ENCODE measurements at places on chromosomes 16 and 17.
A peak's percentile ranks its signal among the peaks of the same experiment; 100 is the strongest.

DNA sequence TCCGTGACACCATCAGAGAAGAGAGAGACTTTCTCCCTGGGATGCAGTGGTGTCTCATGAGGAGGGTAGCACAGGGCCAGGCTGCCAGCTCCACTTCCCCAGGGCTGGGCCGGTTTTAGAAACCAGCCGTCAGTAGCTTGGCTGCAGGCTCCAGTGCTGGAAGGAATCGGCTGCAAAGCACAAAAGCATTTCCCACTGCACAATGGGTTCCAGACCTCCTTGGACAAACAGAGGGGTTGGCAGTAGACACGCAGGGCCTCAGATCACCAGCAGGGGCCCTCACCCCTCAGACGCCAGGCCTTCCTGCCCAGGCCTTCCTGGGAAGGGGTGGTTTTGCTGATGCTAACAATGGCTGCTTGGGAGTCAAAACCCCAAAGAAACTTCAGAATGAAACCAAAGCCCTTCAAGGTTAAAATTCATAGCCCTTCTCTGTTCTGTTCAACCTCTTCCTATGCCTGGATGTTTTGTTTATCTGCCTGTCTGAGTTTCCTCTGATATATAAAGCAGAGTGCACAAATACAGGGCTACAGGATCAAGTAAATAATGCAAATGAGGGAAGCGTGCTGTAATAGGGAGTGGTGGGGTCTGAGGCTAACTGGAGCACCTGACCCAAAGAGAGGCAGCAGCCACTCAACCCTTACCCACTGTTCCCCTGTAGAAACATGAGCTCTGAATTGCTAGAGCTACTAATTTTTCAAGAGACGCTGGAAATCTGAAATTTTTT lies 26.2 kb downstream of the TEKT5 start:
- DNase-seq = no peak

GRCh38 chr17:28484296-28484695 lies 10.9 kb downstream of the SLC13A2 start:
- no peak for DNase-seq

GRCh38 chr17:48843187-48843900 lies 12.5 kb downstream of the CALCOCO2 start:
- no peak for DNase-seq

GRCh38 chr16:709566-710499 lies 4.2 kb upstream of the FBXL16 start:
- no peak for DNase-seq

- peak; percentile 77 for DNase-seq
Observed at GRCh38 chr16:81831722-81832126, 52.6 kb downstream of the PLCG2 start.

DNA sequence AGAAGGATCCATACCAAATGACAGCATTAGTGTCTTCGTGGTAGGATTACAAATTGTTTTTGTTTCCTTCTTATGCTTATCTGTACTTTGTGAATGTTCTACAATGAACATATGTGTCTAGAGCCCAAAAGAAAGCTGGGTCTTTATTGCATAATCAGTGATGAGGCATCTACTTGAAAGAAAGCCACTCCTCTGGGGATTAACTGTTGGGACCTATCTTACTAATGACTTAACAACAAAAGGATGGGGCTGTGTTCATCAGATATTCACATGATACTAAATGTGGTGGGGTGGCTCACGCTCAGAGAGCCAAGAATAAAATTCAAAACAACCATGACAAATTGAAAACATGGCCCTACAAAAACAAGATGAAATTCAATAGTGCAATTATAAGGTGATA lies 160.2 kb downstream of the RGS9 start:
- DNase-seq = no peak

DNA sequence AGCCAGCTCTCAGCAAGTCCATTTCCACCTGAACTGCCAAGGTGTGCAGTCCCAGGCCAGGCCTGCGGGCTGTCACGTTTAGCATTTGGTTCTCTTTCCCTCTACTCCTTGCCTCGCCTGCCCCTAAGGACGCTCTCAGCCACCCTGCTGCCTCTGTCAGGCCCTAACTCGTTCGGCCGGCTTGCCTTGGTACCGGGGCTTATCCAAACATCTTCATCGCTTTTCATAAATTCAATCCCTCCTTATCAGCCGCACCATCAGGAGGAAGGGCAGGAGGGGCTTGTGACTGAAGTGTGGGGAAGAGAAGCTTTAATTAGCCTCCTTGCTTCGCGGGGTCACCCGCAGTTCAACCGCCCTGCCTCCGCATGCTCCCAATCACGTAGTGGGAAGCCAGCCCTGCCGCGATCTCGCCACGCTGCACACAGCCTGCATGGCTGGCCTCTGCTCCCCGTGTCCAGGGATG lies 231.1 kb downstream of the SOX9 start:
- DNase-seq = no peak

DNA sequence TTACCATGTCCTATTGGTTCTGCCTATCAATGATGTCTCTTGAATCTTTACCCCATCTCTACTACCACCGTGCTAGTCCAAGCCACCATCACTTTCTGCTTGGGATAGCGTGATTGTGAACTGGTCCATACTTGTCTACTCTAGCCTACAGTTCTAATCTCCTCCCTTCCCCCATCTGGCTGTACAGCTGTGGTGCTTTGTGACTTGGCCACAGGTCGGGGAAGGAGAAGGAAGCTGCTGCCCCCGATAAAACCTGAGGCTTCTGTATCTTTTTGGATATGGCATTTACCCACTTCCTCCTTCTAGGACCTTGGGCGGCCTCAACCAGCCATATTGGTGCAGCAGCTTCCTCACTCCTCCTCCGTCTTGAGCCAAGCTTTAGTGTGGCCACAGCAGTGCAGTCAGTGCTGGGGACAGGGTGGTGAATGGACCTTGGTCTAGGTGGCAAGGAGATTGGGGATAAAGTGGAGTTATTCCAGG lies 314 bp upstream of the ITGA2B start:
- peak; percentile 3 for DNase-seq

DNA sequence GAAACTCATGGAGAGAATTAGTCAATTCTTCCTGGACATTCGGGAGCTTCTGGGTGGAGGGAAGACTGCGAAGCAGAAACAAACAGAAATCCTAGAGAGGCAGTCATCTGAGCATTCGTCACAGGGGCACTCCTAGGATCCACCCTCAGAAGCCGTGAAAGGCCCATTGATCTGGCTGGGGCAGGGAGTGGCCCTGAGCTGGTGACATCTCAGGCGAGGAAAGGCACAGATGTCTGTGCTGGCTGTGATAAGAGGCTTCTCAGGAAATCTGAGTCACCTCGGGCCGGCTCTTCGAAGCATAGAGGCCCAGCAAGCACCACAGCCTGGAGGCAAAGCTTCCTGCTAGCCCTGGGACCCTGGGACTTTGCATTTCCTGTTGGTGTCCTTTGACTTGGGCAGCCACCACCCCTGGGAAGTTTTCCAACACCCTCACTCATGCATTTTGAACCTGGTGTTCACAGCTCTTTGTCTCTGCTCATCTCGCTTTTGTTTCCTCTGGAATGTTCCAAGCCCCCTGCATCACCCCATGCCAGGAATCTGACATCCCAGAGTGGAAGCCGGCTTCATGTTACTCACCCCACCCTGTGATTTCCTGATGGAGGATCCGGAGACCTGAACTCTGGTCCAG lies 23.3 kb upstream of the CDRT4 start:
- no peak for DNase-seq

GRCh38 chr16:55588799-55589198 lies 22.3 kb downstream of the CAPNS2 start:
- no peak for DNase-seq

DNA sequence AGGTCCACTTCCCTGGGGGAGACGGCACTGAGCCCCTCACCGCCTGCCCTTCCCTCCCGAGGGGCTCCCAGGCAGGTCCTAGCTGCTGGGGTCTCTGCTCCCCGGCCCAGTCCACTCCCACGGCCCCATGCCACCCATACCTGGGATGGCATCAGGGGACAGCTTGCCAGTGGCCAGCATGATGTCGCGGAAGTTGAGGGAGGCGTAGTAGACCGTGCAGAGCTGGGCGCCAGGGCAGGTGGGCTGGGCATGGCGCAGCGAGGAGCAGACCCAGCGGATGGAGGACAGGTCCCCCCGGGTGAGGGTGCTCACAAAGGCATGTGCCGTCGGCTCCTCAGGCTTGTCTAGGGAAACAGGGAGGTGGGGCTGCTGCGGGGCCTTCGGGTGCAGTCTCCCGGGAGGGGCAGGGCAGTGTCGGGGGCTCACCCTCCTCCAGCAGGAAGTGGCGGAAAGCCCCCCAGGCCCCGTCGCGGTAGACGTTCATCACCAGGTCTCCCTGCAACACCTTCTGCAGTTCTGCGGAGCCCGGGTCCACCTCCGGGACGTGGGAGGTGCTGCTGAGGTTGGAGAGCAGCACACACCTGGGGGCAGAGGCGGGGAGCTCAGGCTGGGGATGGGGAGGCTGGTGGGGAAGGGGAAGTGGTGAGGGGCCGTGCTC lies 13.5 kb downstream of the FASN start:
- DNase-seq = no peak

DNA sequence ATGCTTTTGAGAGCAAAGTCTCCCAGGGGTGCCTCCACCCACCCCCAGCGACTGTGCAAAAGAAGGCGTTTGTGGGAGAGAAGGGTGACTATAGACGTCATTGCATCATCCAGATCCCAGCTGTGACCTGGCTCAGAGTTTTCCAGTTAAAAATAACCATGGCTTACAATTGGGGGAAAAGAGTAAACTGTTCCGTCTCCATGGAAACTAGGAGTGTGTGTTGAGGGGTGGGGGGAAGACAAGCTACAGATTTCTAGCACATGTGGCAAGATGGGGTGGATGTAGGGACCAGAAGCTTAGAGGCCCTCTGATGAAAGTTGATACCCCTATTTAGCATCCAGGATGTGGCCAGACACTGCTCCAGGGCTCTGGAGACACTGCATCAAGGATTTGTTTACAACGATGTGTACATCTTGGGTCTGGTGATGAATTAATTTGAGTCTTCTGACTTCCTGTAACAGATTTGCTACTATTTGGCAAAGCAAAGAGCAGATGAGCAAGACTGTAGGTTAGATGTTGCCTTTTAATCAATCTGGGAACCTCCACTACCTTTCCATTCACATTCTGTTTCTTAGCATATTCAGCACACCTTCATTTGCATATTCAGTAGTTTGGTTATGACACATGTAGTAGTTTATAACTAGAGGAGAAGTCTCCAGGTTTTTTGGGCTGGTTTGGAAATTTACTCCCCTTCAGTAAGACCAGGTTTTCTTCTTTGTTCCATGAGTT lies 6.2 kb upstream of the DUSP14 start:
- no peak for DNase-seq

DNA sequence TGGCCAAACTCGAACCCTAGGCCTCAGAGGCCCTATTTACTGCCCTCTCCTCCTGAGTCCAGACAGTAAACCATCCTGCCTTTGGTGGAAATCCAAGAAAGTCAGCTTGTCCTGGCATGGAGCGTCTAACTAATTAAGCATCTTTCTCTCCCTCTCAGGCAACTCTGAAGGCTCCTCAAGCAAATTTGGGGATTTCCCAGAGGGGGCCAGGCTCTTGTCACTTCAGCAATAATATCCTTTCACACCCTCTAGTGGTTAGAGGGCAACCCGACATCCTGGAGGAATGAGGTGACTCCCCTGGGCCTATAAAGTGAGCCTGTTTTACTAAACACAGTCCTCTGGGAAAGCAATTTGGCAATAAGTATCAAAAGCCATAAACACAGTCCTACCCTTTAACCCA lies 60.4 kb downstream of the NOG start:
- peak; percentile 58 for DNase-seq

GRCh38 chr16:57007530-57007929 lies 18.2 kb downstream of the NLRC5 start:
- no peak for DNase-seq

DNA sequence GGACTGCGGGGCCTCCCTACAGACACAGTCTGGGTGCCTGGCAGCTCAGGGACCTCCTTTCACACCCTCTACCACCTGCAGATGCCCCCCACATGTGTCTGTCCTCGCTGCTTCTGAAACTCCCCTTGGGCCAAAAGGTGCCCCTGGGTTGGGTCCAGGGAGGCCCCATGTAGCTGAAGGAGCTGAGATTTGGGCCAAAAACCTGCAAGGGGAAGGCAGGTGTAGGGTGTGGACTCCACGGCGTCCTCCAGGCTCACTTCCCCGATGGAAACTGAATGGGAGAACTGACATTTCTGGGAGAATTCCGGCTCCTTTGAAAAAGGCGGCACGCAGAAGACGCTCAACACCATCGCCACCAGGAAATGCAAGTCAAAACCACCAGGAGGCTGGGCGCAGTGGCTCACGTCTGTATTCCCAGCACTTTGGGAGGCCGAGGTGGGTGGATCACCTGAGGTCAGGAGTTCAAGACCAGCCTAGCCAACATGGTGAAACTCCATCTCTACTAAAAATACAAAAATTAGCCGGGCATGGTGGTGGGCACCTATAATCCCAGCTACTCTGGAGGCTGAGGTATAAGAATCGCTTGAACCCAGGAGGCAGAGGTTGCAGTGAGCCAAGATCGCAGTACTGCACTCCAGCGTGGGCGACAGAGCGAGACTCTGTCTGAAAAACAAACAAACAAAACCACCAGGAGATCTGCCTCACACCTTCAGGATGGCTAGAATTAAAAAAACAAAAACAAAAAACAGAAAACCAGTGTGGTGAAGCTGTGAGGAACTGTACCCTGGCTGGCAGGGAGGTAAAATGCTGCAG lies 13.2 kb upstream of the BAIAP2 start:
- no peak for DNase-seq

DNA sequence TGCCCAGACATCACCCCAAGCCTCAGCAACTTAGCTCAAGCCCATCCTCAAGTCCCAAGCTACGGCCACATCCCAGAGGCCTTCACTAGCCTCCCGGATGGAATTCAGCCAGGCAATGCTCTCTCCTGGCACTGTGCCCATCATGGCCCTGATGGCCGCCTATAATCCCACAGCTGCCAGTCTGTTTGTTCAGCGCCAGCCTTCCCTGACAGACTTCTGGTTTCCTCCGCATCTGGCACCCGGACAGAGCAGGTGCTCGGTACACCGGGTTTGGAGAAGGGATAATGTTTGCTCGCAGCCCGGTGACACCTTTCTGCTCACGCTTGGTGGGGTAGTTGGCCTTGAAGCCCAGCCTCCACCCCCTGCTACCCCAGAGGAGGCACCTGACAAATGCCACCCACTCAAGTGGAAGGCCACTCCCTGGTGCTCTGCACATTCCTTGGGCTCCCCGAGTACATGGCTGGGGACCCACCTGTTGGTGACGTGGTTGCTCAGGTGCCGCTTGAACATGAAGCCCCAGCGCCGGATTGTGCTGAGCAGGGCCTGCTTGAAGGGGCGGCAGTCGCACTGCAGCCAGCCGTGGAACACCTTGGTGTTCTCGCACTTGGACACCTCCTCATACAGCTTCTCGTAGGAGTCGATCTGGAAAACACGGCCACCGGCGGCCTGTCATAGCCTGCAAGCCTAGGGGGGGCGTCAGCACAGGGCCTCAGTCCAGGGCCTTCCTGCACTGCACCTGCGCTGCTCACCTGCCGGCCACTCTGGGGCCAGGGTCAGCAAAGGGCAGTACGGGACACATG lies 47.1 kb downstream of the DNAH17 start:
- no peak for DNase-seq
